Effector memory CD8-positive, alpha-beta T cell (primary cell): ENCODE measurements at places on chromosomes 12 and 14.
A peak's percentile ranks its signal among the peaks of the same experiment; 100 is the strongest.

DNA sequence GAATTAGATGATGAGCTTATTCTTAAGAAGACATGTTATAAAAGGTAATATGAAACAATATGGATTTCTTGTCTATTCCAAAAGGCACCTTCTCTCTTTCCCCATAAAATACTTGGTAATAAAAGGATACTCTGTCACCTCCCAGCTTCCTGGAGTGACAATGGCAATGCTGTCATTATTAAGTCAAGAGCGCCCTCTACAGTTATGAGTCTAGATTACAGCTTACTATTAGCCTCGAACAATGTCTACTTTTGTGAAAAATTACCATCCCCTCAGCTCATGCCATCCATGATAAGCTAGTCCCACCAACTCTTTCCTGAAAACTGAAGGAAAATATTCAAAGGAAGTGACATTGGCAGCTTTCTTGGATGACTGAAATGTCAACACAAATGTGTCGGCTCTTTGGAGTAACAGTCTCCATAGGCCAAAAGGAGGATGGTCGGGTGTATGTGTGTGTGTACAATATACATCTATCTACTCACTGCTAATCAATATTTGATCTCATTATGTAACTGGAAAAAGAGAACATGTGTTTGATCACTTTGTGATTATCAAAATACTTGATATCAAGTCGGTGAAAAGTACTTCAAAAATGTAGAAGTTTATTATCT is 48.7 kb upstream of the CDKN3 start:
- DNase-seq: no peak

GRCh38 chr12:50387487-50387886 is 8.9 kb downstream of the FAM186A start:
- DNase-seq: no peak

GRCh38 chr14:37594971-37595808 is at the start of the genes FOXA1 and TTC6:
Gene FOXA1, minus strand, starts transcription at chr14:37595249. Its CDS starts 277 bp downstream, at chr14:37594972.
Gene TTC6, plus strand, starts transcription at chr14:37595629. Its CDS starts 26,436 bp downstream, at chr14:37622065.
- DNase-seq: no peak

- DNase-seq: no peak
Observed at GRCh38 chr12:126182619-126183236, 1117.5 kb downstream of the AACS start.

GRCh38 chr14:24481622-24482324 is 26.3 kb downstream of the CMA1 start:
- DNase-seq: peak; percentile 27

DNA sequence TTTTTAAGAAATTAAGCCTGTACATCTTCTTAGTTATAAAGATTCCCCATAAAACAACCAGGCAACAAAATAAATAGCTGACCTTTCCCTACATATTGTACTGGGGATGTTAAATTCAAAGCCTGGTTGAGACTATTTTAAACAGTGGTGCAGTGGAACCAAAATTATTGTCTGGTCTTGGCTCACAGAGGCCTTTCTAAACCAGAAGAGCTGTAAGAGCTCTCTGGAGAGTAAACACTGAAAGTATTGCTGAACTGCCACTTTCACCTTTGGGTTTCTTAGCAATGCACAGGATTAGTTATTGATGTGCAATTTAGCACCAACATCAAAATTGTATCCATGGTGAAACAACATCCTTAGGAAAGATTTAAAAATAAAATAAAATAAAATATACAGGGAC is 20.6 kb downstream of the RACGAP1 start:
- DNase-seq: no peak

- DNase-seq: no peak
Observed at GRCh38 chr12:77841521-77841920, 10.8 kb downstream of the NAV3 start.

- DNase-seq: no peak
Observed at GRCh38 chr12:69123919-69124638, 115.3 kb upstream of the CPSF6 start.

GRCh38 chr14:37237094-37237493 is 39.4 kb downstream of the MIPOL1 start:
- no peak for DNase-seq

- no peak for DNase-seq
Observed at GRCh38 chr12:49330032-49330619, 6.9 kb downstream of the C1QL4 start.

GRCh38 chr12:80567401-80567800 is 123.4 kb downstream of the PTPRQ start:
- DNase-seq: no peak

DNA sequence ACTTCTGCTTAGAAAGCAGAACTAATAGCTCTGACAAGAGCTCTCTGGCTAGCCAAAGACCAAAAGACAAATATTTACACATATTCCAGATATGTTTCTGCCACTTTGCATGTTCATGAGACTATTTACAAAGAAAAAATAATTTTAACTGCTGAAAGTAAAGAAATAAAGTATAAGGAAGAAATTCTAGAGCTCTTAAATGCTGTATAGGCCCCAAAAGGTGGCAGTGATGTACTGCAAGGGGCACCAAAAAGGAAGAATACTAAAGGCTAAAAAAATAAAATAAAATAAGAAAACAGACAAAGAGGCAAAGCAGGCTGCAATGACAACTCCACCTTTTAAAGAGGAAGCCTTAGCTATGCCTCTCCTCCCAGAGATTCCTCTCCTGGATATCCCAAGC is 23.0 kb downstream of the KLRK1 start:
- DNase-seq: no peak

- no peak for DNase-seq
Observed at GRCh38 chr12:95231190-95231589, 13.6 kb downstream of the VEZT start.

GRCh38 chr12:74619884-74620283 is 82.2 kb downstream of the ATXN7L3B start:
- no peak for DNase-seq

- no peak for DNase-seq
Observed at GRCh38 chr14:74975059-74975810, 19.8 kb upstream of the PGF start.

DNA sequence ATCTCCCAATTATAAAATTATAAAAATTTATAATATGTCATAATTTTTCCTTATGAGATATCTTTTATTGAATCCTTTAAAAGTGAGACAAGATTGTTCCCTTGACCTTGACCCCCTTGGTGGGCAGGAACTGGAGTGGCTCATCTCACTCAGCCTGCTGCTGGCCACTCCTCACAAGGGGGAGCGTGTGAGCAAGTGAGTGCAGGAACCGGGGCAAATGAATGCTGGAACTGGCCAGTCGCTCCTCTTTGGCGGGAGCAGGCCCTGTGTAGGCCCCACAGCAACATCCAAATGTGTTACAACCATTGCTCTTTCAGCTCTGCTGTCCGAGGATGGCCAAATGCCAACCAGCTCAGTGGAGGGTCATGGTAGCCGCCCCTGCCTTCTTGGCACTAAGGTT is 178.8 kb downstream of the ETNK1 start:
- DNase-seq: no peak

DNA sequence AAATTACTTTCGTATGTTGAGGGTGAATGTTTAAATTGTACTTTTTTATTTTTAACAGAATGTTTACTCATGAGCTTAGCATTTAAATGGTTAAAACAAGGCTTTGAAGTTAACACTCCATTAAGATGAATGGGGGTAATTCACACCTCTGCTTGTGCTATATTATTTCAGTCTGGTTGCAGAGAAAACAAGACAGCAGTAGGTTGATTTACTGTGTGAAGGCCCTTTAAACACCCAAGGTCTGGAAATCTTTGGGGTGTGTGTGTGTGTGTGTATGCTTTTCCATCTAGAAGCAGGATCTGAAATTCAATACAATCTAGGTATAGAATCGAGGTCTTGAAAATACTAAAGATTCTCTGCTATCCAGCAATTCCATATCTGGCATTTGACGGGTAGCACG is 83.8 kb downstream of the SLC38A6 start:
- DNase-seq: no peak

- no peak for DNase-seq
Observed at GRCh38 chr12:33587354-33587753, 147.7 kb upstream of the SYT10 start.

DNA sequence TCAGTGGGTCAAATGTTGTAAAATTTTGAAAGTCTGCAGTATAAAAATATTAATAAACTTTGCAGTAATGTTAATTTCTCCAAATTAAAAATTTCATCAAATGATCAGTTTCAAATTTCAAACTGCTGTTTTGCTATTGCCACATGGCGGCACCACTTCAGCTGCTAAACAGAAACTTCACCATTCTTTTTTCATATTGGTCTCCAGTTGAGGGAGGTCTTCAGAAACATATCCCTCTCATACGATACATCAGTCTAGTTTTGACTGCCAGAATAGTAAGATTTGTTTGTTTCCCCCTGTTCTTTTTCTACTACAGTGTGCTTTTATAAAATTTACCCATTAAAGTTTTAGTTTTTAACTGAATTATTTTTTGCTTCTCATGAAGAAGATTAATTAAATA is 4.2 kb upstream of the TRHDE start:
- DNase-seq: no peak

DNA sequence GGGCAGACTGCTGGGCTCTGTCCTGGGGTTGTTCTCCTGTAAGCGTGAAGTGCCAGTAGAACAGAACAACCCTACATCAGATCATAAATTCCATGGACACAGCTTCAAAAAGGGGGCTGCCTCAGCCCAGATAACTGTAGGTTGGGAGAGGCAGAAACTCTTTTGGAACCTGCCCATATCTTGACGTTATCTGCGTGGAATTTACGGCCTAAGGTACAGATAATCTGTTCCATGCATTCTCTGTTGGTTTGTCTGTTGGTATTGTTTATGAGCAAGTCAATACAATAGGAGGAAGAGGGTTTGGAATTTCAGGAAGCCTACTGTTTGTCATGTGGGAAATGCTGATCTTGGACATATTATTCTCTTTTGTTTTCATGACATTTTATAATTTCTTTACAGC is 36.7 kb downstream of the SLC25A47 start:
- DNase-seq: no peak

- DNase-seq: no peak
Observed at GRCh38 chr12:67741270-67741669, 92.7 kb downstream of the DYRK2 start.

GRCh38 chr12:45745861-45746277 is 16.4 kb downstream of the ARID2 start:
- DNase-seq: no peak

DNA sequence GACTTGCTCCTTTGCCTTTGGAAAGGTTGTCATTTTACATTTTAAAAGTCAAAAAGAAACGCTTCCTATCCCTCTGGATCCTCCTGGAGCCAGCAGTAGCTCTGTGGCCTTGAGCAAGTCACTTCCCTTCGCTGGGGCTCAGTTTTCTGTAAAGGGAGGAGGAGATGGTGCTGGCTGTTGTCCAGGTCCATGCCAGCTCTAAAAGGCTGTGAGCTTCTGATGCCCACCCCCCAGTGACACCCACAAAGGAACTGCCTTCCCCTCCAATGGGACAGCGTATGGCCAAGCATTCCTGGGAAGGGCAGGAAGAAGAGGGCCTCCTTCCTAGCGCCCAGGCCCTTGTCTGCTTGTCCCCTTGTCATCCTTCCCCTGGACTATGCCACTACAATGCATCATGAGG is 81.5 kb downstream of the NTF3 start:
- DNase-seq: no peak

- DNase-seq: no peak
Observed at GRCh38 chr12:132159555-132160003, 15.3 kb downstream of the NOC4L start.

- DNase-seq: no peak
Observed at GRCh38 chr14:50007123-50007903, 109.1 kb downstream of the VCPKMT start.

DNA sequence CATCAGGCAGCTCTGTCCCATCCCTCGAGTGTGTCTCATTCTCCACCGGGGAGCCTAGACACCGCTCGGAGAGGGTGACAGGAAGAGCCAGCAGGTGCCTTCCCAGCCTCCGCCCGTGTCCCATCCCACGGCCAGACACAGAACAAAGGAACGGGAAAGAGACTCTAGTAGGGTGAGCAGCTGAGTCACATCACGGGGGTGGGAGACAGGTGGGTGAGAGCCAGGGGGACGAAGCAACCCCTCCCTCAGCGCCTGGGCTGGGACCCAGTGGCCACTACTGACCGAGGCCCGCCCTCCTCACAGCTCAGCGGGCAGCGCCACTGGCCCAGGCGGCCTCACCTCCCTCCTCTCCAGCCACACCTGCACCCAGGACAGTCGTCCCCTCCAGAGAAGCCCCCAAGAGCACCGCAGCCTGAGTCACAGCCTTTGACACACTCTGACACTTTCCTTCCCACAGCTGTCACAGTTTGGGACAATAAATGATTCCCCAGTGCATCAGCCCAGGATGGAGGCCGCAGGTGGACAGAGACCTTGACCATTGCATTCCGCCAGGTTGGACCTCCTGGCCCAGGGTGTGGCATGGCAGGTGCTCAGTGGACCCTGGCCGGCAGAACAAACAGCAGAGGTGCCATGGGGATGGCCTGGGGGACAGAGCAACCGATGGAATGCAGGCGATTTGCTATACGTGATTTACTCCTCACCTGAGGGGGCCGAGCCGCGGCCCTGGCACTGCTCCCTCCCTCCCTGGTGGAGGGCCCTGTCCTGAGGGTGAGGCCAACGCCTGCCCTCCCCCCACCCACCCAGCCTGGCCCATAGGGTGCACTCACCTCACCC is 45.4 kb upstream of the GALNT9 start:
- DNase-seq: no peak

GRCh38 chr14:91839749-91840148 is 27.6 kb downstream of the TC2N start:
- no peak for DNase-seq

GRCh38 chr12:132483612-132484011 is 6.3 kb upstream of the FBRSL1 start:
- no peak for DNase-seq

DNA sequence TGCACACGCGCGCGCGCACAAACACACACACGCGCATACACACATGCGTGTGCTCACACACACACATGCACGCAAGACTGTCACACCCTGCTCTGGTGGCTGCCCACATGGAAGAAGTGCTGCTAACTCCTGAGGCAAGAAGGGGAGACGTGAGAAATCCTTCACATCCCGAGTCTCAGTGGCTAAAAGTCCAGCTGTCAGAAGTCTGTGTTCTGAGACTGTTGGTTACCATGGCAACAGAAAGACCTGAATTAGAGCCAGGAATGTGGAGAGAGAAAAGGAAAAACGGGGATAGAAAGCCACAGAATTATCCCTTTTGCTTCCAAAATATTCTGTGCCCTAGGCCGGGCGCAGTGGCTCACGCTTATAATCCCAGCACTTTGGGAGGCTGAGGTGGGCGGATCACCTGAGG is 71.2 kb downstream of the PPFIBP1 start:
- no peak for DNase-seq

- DNase-seq: no peak
Observed at GRCh38 chr12:71282020-71282419, 124.2 kb upstream of the TSPAN8 start.
